Naive thymus-derived CD8-positive, alpha-beta T cell (primary cell): ENCODE measurements at places on chromosomes 13 and 19.

DNA sequence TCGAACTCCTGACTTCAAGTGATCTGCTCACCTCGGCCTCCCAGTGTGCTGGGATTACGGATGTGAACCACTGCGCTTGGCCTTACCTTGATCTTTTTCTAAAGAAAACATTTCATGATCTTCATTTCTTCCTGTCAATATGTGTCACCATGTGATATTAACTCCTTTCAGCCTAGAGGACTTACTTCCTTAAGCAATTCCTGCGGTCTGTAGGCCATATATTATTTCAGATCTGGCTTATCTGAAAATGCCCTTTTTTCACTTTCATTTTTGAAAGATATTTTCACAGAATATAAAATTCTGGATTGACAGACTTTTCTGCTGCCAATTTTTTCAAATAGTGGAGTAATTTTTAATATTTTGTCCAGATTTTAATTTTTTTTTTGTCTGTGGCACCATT, 2.0 kb upstream of the GPR32 start:
- no peak for DNase-seq

GRCh38 chr19:34188408-34188807, 16.1 kb downstream of the LSM14A start:
- no peak for DNase-seq

DNA sequence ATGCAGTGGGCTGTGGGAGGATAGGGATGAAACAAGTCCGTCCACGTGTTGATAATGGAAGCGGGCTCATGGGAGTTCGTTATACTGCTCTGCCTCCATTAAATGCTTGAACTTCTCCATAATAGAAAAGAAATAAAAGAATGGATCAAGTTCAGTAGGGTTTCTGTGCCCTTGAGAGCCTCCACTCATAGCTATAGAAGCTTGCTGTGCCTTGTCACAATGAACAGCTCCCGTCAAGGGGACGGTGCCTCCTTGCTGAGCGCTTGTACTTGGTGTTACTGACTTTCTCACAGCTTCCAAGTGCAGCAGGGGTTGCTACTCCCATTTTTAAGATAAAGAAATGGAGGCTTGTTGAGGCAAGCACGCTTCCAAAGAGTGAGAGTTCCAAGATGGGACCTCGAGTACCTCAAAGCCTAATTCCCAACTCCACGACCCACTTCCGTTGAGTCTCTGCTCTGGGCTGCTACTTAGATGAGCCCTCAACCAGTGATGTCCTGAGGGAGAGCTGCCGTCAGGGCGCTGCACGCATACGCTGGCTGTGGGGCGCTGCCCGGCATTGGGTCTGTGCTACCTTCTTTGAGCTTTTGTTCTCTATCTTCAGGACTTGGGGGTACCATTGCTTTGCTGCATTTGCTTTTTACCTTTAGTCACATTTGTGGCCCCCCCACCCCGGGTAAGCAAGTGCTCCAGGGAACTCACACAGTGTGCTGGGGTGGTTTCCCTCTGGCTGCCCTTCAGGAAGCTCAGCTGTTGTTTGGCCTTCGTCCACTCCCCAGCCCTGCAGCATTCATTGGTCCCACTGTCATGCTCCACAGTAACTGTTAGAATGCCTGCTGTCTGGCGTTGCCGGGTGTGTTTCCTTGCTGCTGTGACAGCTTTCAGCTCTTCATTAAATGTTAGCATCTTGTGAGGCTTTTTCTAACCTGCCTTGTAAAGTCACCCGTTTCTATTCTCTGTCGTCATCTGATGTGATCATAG, 9.5 kb downstream of the SNRNP70 start:
- DNase-seq: no peak

GRCh38 chr13:30570691-30571090, 47.0 kb upstream of the USPL1 start:
- no peak for DNase-seq

- no peak for DNase-seq
Observed at GRCh38 chr19:10189616-10190015, 5.1 kb downstream of the DNMT1 start.

- DNase-seq: no peak
Observed at GRCh38 chr13:73287831-73288230, 229.0 kb downstream of the KLF5 start.

DNA sequence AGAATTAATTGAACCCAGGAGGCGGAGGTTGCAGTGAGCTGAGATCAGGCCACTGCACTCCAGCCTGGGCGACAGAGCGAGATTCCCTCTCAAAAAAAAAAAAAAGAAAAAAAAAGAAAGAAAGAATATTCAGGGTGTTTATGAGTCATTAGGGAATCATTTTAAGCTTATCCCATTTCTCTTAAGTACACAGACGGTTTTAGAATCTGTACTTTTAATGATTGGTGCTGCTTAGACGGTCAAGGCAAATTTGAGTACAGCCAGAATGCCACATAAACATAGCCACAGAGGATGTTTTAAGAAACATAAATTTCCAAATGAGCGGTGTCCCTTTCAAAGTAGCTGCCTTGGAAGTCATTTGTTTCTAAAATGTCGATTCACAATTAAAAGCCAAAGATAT, 2.6 kb downstream of the SPRYD7 start:
- no peak for DNase-seq

DNA sequence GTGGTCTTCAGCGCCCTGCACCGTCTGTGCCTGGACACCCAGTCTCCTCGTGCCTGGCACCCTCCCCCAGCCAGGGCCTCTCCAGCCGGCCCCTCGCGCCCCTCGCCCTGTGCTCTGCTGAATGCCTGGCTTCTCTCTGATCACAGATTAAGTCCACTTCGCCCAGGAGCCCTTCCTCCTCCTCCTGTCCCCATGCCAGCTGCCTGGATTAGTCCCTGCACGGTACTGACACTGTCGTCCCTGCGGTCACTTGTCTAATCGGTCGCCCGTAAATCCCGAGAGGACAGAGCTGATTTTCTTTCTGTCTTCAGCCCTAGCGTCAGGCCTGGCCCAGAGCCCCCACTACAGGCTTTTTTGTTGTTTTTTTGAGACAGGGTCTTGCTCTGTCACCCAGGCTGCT, 6.6 kb downstream of the THOP1 start:
- DNase-seq: no peak

DNA sequence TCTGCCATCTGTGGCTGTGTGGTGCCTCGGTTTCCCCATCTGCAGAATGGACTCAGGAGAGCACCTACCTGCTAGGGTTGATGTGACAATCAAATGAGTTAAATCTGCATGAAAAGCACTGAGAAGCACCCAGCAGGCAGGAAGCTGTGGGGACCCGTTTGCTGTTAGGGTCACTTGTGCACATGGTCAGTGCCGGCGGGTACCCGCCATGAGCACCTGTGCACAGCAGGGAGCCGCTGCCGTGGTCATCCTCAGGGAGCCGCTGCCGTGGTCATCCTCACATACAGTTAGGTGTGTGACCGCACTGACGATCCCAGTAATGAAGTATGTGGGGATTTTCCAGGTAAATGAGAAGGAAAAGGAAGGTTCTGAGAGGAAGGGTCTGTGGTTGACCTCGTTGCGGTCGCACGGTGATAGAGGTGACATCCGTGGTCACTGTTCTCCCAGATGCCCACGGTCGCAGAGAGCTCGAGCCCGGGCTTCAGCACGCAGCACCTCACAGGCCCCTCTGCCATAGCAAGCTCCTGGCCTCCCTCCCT, 6.5 kb downstream of the MCF2L start:
- no peak for DNase-seq

- no peak for DNase-seq
Observed at GRCh38 chr13:98880677-98881076, 97.2 kb downstream of the DOCK9 start.

GRCh38 chr13:28420704-28421103, 74.2 kb downstream of the FLT1 start:
- no peak for DNase-seq

GRCh38 chr19:16594131-16594586, 21.9 kb upstream of the SLC35E1 start:
- peak; percentile 24 for DNase-seq

GRCh38 chr13:90270226-90270625, 1077.3 kb upstream of the MIR17HG start:
- no peak for DNase-seq

- DNase-seq: no peak
Observed at GRCh38 chr13:78841358-78841963, 182.5 kb upstream of the OBI1 start.

- no peak for DNase-seq
Observed at GRCh38 chr19:53942001-53942786, 20.5 kb upstream of the CACNG8 start.

- no peak for DNase-seq
Observed at GRCh38 chr13:27027086-27027667, 144.4 kb downstream of the USP12 start.

DNA sequence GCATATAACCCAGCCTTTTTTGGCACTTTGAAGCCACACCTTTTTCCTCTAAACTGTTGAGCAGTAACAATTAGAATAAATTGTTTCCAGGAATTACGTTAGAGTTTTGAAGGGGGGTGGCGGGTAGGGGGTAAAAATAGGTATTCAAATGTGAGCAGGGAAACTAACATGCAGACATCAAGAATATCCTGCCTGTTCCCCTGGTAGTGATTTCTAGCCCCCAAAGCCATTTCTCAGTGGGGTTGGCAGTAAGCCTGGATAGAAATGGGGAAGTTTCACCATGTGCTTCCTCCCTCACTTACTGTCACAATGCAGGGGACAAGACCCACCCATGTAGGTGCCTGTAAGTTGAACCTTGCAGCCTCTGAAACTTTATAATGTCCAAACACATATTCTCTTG, 3.8 kb downstream of the DOCK9 start:
- DNase-seq: no peak

DNA sequence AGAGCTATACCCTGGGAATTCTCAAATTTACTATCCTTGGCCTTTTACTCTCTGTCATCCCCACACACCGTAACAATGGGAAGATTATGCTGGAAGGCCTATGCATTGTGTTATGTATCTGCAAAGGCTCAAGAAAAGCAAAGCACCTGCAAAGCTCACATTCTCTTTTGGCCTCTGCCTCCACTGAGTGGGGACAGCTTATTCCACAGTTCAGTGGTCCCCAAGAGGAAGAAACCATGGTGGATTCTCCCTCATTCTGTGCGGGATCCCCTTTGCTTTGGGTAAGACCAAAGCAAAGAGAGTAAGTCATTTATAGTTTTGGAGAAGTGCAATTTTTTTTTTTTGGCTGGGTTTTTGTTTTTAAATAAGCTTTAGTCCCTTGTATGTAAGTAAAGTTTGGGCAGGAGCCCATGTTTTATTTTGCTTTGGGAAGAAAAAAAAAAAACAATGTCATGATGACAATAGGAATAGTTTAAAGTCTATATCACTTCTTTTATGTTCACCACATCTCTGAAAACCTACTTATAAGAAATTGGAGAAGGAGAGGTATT, 530.6 kb downstream of the FGF9 start:
- DNase-seq: no peak

- DNase-seq: no peak
Observed at GRCh38 chr19:13089857-13090507, 12.7 kb downstream of the LYL1 start.

DNA sequence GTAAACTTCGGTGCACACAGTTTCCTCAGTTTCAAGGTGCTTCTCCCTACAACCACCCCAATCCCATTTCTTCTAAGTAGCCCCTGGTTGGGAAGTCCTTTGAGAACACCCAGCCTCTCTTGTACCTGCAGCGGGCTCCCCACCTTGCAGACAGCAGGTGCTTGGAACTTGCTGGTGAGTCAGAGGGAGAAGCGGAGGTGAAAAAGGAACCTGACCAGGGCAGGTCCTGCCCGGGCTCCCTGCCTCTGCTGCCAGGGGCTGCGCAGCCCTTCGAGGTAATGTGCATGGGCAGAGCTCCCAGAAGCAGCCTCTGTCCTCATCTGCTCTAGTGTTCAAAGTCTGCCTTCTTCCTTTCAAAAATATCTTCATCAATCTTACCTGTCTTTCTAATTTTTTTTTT, 274.0 kb upstream of the SOX1 start:
- DNase-seq: no peak

- no peak for DNase-seq
Observed at GRCh38 chr13:68588623-68589022, 1358.5 kb upstream of the PCDH9 start.

DNA sequence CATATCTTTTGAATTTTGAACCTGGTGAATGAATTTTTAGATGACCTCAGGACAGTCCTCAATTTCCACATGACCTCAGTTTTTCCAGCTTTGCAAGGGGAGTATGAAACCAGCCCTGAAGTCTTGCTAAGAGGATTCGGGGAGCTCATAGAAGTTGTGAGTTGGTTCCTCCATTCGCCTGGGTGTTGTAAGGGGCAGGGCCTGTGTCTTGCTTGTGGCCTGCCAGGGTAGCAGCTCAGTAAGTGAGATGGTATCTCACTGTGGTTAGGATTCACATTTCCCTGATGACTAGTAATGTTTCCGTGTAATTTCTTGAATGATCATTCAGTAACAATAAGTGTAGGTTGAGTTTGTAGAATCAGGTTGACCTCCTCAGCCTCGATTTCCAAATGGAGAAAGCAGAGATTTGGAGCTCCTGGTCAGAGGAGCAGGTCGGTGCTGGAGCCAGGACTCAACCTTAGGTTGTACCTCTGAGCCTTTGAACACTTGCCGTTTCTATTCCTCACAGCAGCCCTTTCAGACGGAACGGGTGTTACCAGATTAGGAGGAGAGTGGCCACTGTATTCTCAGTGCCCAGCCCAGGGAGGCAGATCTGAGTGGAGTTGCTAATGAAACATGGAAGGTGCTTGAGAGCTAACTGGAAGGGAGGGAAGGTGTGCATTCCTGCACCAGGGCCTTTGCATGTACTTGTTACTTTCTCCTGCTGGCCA, 14.6 kb downstream of the NACC1 start:
- no peak for DNase-seq
